Caco-2 (cell line): ENCODE measurements at places on chromosomes 13 and 19. TPM values are rescaled to one million over a fixed set of nuclear protein-coding genes. Genes with fewer than 3 reads are reported as not detected.
A peak's percentile ranks its signal among the peaks of the same experiment; 100 is the strongest.

The GPC6 gene
- 0.07 and 0.16 TPM in 2 replicates for total RNA-seq

The FSD1 gene
- 9.0 and 15.6 TPM in 2 replicates for total RNA-seq

The ZNF582 gene
- not detected in 2 replicates for total RNA-seq

- H3K27ac ChIP-seq = no peak overlapping the region
- H3K4me3 ChIP-seq = no peak overlapping the region
- H3K36me3 ChIP-seq = no peaks in the 10 kb centered on the region; the same call in 1 of the 2 replicates
- H3K4me1 ChIP-seq = no peaks in the 10 kb centered on the region
- no peaks in the 10 kb centered on the region for H3K27me3 ChIP-seq
- DNase-seq = no peak
Observed at GRCh38 chr19:11204076-11204602, 6.8 kb upstream of the KANK2 start.

DNA sequence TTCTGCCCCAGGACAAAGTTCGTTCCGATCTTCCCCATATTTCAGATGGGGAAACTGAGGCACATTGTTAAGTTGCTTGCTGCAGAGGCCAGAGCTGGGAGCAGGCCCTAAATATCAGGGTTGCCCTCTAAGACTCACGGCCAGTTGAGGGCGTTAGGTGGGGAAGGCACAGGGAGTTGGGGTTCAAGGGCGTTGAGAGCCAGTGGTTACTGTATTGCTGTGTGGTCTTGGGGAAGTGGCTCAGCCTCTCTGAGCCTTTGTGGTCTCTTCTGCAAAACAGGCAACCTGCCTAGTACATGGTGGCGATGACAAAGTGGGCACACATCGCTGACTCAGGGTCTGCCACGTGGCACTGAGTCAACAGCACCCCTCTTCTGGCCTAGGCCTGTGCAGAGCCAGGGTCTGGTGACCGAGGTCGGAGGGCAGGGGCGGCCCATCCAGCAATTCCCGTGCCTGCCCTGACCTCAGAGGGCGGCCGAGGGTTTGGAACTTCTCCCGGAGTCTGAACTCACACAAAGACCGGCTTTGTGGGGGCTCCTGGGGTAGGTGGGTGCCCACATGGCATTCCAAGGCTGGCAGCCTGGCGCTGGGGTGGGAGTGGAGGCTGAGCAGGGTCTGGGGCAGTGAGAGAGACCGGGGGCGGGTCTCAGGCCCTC, 10.2 kb downstream of the TNFAIP8L1 start:
- peaks cover 2% of the 10 kb centered on the region for H3K36me3 ChIP-seq
- no peak overlapping the region for H3K27ac ChIP-seq
- H3K4me3 ChIP-seq = no peak overlapping the region
- H3K27me3 ChIP-seq = no peaks in the 10 kb centered on the region
- no peaks in the 10 kb centered on the region for H3K4me1 ChIP-seq

- H3K27me3 ChIP-seq = no peaks in the 10 kb centered on the region
- H3K4me1 ChIP-seq = no peaks in the 10 kb centered on the region
- no peak for DNase-seq
- no peak overlapping the region for H3K27ac ChIP-seq
- H3K36me3 ChIP-seq = no peaks in the 10 kb centered on the region
Observed at GRCh38 chr13:111387945-111388600, 67.6 kb downstream of the TEX29 start.

- H3K4me3 ChIP-seq = no peak overlapping the region
- no peaks in the 10 kb centered on the region; the same call in 1 of the 2 replicates for H3K36me3 ChIP-seq
- no peaks in the 10 kb centered on the region for H3K4me1 ChIP-seq
- no peaks in the 10 kb centered on the region for H3K27me3 ChIP-seq
- no peak for DNase-seq
- no peak overlapping the region for H3K27ac ChIP-seq
Observed at GRCh38 chr19:6730153-6730804, 7.1 kb downstream of the GPR108 start.

- H3K4me3 ChIP-seq = no peak overlapping the region
- no peaks in the 10 kb centered on the region for H3K36me3 ChIP-seq
- H3K4me1 ChIP-seq = no peaks in the 10 kb centered on the region
- no peaks in the 10 kb centered on the region for H3K27me3 ChIP-seq
- no peak overlapping the region for H3K27ac ChIP-seq
Observed at GRCh38 chr13:28117689-28118377, 17.5 kb upstream of the FLT3 start.

- H3K27ac ChIP-seq = peak overlapping the region; percentile 33
- no peaks in the 10 kb centered on the region for H3K4me1 ChIP-seq
- H3K36me3 ChIP-seq = no peaks in the 10 kb centered on the region
- DNase-seq = no peak
- no peak overlapping the region for H3K4me3 ChIP-seq
- H3K27me3 ChIP-seq = no peaks in the 10 kb centered on the region
Observed at GRCh38 chr19:13934785-13935109, 3.5 kb downstream of the PODNL1 start.

GRCh38 chr19:55831846-55832245, at the start of gene NLRP11:
NLRP11 (minus strand) TSS chr19:55831999; CDS start chr19:55818174, 13,825 bp downstream.
- H3K36me3 ChIP-seq = no peaks in the 10 kb centered on the region
- H3K4me3 ChIP-seq = no peak within 1 kb of the TSS
- no peak within 1 kb of the TSS for H3K27ac ChIP-seq
- no peaks in the 10 kb centered on the region for H3K27me3 ChIP-seq
- no peaks in the 10 kb centered on the region for H3K4me1 ChIP-seq

GRCh38 chr19:11964858-11965645, at the start of gene ZNF763:
ZNF763 (plus strand) TSS chr19:11965040; CDS start chr19:11965209, 169 bp downstream.
- H3K36me3 ChIP-seq = no peaks in the 10 kb centered on the region
- no peaks in the 10 kb centered on the region for H3K4me1 ChIP-seq
- H3K4me3 ChIP-seq = peak within 1 kb of the TSS; percentile 59
- DNase-seq = peak; percentile 92

DNA sequence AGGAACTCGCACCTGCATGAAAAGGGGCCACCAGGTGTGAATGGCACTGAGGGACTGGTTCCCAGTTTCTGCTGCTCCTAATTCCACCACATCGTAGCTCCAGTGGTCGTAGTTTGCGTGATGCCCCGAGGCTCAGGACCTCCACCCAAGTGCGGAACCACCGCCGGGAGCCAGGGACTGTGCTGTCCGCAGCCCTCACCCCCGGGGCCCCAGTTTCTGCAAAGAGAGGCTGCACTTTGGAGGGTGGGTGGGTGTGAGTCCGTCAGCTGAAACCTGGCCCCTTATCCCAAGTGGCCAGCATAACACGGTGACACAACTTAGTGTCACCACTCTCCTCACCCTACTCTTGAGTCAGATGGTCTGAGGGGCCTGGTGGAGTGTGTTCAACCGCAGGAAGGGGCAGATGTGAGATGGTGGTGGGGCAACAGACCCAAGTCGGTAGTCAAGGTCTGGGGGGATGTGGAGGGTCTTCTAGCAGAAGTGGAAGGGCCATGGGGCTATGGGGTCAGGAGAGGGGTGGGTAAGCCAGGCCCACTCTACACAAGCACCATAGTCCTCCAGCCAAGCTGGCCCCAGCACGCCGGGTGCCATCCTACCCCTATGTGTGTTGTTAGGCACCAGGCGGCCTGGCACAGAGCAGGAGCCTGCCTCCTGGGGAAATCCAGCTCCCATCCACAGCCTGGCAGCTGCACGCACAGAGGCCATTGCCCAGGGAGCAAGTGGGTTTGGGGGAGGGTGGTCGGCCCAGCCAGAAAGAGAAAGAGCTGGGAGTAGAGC, 1301.6 kb downstream of the UQCRFS1 start:
- no peak overlapping the region for H3K27ac ChIP-seq
- no peaks in the 10 kb centered on the region for H3K36me3 ChIP-seq
- H3K4me3 ChIP-seq = no peak overlapping the region
- H3K27me3 ChIP-seq = no peaks in the 10 kb centered on the region
- no peak for DNase-seq
- H3K4me1 ChIP-seq = no peaks in the 10 kb centered on the region

GRCh38 chr19:39599116-39599515, 3.2 kb upstream of the LGALS13 start:
- no peak for DNase-seq
- no peaks in the 10 kb centered on the region for H3K4me1 ChIP-seq
- H3K36me3 ChIP-seq = no peaks in the 10 kb centered on the region

- no peak overlapping the region for H3K27ac ChIP-seq
- H3K4me3 ChIP-seq = no peak overlapping the region
- no peaks in the 10 kb centered on the region for H3K27me3 ChIP-seq
Observed at GRCh38 chr13:85974608-85975366, 175.6 kb upstream of the SLITRK6 start.

GRCh38 chr13:88115976-88116375, 444.8 kb downstream of the SLITRK5 start:
- no peaks in the 10 kb centered on the region for H3K36me3 ChIP-seq
- no peaks in the 10 kb centered on the region for H3K27me3 ChIP-seq
- no peak overlapping the region for H3K4me3 ChIP-seq
